ENCODE measurements at places on chromosomes 3 and 15.

DNA sequence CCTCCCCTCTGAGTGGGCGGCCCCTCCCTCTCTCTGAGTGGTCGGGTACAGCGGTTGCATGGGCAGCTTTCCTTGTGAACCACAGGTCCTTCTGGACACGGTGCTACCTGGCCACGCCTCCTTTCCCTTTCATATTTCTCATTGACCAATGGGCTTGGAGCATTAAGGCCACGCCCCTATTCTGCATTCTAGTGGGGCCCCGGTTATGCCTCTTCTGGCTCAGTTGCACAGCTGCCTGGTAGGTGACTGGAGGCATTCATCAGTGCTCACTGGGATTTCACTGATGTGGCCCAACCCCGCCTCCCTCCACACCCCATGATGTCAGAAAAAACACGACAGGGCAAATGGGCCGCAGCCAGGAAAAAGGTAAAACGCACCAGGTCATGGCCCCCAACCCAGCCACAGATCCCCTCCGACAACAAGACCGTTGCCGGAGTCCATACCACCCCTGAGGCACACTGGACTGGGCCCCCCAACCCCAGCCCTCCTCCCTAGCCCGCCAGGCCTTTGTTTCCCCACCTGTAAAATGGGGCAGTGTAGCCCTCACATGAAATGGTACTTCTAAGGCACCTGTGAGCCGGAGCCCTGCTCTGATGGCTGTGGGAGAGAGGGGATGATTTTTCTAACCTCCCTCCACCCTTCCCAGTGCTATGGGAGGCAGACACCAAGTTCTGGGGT is 26.3 kb downstream of the NGRN start:
- peak; percentile 74 for DNase-seq

GRCh38 chr3:72317491-72317890 is 530.8 kb downstream of the SHQ1 start:
- DNase-seq, result no peak

DNA sequence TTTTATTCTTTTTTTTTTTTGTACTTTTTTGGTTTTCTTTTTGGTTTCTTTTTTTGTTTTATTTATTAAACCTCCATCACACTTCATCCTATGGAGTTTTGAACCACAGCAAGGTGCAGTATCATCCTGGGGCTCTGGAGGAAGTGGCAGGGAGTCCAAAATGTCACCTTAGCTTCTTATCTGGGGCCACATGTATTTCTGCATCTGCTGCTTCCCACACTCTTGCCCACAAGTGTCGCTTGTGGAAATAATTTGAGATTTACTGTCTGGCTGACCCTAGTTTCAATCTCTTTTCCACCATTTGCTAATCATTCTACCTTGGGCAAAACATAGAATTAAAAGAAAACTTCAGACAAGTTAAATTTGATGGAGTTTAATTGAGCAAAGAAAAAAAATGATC is 6.4 kb downstream of the OPA1 start:
- no peak for DNase-seq

DNA sequence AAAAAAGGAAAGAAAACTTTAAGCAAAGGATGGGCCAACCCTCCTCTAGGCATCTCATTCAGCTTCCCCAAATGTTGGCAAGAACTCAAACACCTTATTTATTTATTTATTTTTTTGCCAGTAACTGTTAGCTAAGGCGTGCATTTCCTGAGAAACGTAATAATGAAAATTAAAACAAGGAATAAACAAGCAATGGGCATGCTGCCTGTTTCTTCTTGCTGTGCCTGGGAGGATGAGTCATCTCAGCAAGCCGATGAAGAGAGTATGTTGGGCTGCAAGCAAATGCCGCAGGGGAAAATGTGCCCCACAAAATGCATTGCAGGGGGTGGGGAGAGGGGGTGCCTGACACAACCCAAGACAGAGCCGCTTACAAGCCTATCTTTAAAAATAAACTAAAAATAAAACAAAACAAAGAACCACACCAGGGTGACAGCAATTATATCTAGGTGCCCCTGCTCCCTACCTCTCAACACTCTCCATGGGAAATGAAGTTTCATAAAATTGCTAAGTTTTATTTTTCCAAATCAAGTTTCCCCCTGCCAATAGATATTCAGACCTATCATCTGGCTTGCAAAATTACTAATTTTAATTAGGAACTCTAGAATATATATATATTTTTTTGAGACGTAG is 40.3 kb downstream of the EIF4E3 start:
- DNase-seq, result no peak

- peak; percentile 74 for DNase-seq
These were observed 27.8 kb upstream of the RPL32 start for GRCh38 chr3:12869035-12869621.

GRCh38 chr15:92170897-92171296 is 222.8 kb upstream of the ST8SIA2 start:
- no peak for DNase-seq

DNA sequence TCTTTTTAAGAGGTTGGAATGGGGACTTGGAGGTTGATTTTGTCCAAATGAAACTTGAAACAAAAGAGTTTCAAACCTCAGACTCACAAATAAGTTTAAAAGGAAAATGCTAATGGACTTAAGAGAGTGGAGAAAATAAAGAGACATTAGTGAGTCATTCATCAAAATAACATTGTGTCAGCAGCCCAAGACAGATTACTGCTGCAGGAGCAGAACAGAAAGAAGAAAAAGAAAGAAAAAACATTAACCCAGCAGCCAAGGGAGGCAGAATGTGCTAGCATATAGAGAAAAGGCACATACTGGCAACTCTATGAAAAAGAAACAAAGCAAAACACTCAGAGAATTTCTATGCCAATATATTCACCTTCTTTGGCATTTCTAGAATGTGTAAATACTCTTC is 42.6 kb downstream of the ADAMTS9 start:
- DNase-seq, result no peak

- peak; percentile 71 for DNase-seq
These were observed 5.9 kb downstream of the KBTBD13 start for GRCh38 chr15:65082303-65082953.

DNA sequence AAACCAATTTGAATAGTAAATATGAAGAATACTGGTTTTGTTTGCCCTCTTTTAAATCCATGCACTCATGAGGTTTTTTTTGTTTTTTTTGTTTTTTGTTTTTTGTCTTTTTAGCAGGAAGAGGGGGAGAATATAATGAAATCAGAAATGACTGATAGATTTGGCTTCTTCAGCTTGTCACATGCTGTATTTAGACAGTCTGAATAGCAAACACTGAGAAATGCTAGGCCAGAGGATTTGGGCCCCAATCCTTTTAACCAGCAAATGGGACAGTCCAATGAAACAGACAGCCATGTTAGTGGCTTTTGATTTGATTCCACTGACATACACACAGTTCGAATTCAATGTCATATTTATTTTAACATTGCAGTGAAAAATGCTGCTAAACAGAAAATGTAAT is 14.2 kb upstream of the CEP152 start:
- no peak for DNase-seq

- no peak for DNase-seq
These were observed 439.4 kb upstream of the RBMS3 start for GRCh38 chr3:28841441-28841840.

DNA sequence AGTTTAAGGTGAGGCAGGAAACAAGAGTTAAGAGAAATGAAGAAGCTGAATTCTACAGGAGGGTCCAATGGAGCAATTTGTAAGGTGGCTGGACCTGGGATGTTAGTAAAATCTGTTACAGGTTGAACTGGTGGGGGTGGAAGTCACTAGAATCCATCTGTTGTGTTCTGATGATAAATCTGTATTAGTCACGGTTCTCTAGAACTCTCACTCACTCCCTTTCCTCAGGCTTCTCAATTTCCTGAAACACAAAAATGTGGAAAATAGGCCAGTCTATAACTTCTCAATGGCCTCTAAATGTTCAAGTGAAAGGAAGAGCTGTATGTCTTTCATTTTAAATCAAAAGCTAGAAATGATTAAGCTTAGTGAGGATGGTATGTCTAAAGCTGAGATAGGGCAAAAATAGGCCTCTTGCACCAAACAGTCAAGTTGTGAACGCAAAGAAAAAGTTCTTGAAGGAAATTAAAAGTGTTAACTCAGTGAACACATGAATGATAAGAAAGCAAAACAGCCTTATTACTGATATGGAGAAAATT is 180.2 kb upstream of the CBLB start:
- DNase-seq, result no peak

GRCh38 chr3:3201611-3202010 is 22.1 kb upstream of the CRBN start:
- no peak for DNase-seq

DNA sequence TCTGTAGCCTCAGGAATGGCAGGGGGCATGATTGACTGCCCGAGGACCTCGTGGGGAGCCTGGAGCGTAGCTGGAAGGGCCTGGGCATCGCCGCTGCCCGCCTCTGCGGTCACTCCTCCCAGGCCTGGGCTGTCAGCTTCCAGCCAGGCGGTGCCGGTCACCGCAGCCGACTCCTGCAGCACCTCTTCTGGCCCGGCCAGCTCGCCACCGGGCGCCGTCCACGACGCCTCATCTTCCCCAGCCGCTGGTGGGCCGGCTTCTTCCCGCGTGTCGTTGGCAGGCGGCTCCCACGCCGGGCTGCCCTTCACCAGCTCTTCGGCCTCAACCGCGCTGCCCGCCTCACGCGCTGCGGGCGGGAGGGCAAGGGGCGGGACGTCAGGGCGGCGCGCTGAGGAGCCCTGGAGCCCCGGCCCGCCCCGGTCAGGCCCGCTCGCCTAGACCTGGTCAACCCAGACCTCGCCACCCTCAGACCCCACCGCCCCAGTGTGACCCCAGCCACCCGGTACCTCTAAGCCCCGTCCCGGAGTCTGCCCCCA is 1.0 kb downstream of the CSPG5 start:
- DNase-seq, result peak; percentile 33

- peak; percentile 64 for DNase-seq
These were observed 757.0 kb upstream of the NECTIN3 start for GRCh38 chr3:110314512-110315114.

DNA sequence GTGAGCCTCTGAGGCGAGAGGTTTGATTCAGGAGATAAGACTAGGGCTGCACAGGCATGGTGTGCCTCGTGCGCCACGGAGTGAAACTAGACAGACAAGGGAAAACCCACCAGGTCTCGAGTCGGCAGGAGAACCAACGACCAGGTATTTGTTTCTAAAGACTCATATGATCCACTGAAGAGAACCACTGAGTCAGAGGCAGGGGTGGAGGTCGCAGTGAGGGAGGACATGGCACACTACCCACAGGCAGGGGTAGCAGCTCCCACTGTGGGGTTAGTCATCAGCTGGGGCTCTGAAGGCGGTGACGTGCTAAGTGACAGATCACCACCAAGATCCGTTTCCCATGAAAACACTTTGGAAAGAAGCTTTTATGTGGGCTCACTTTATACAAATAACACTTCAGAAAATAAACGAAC is 45.7 kb downstream of the CHSY1 start:
- no peak for DNase-seq

- DNase-seq, result no peak
These were observed 9.7 kb upstream of the SLC28A2 start for GRCh38 chr15:45242289-45242688.

DNA sequence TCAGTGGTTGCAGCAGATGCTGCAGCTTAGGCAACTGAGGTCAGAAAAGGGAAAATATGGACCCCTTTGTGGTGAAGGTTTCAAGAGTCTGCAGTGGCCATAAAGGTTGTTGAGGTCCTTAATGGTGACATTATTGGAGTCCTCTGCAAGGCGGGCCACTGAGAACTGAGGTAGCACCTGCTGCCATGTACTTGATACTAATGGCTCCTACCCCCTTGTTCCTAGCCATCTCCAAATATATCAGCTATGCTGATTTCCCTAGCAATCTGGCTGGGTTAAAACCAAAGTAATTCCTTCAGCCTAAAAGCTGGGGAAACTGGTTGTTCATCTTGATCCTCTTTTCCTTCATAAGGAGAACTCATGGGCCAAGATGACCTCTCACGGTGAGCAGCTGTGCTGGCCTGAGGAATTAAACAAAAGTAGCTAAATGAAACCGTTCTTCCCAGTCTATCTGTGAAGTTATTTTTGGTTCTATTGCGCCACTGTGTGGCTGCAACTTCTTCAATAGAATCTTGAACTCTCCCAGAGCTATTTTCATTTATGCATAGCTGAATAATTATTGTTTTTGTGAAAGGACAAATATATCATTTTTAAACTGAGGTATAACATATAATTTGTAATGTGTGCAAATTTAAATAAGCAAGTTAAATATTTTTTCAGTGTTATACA is 76.1 kb upstream of the PLSCR4 start:
- peak; percentile 2 for DNase-seq

DNA sequence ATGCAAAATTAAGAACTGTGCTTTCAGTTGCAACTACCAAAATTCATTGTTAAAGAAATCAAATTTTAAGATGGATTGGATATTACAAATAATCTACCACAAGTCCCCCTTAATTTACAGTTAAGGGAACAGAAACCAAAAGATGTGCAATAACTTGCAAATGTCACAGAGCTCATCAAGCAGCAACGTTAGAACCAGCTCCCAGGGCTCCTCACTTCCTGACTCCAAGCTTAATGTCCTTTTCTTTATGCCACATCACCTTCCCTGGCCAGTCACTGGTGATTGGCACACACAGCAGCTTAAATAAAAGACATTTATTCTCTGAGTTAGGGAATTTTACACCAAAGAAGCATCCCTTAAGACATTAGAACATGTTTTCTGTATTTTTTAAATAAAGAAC is 159.7 kb downstream of the RSL24D1 start:
- DNase-seq, result no peak

GRCh38 chr3:42680271-42680670 is 5.1 kb upstream of the KLHL40 start:
- DNase-seq, result no peak

DNA sequence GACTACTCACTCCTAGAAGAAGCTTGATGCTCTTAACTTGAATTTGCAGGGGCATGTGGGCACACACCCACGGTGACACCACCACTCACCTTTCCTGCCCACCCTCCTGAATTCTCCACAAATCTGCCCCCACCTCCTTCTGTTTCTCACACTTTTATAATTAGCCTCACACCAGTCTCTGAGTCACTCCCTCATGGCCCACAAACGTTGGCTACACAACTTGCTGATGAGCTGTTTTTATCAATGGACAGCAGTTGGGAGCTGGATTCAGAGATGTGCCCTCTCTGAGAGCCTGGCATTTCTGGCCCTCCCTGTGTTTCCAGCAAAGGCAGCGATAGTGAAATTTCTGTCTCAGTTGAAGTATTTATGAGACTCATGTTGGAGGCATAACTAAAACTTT is 1.3 kb downstream of the COLQ start:
- DNase-seq, result no peak

GRCh38 chr3:118781839-118782238 is 252.8 kb downstream of the IGSF11 start:
- DNase-seq, result no peak

DNA sequence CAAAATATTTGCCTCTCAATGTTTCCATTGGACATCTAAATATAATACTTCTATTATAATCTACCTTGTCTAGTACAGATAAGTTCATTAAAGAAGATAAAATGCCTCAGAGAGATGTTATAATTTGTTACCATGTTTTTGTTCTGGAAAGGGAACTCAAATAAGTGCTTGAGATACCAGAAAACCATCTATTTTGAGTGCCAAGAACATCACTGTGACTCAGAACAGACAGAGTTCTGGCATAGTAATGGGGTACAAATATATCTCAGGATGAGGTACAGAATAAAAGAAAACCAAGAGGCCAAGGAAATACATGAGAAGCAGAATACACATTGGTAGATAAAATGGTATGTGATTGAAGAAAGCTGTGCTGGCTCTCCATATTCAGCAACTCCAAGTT is 58.9 kb downstream of the IMPG2 start:
- no peak for DNase-seq

All from NCI-H69 (cell line).